ENCODE measurements at places on chromosomes 6 and 20. TPM values are rescaled to one million over a fixed set of nuclear protein-coding genes. Genes with fewer than 3 reads are reported as not detected.

Gene EGFL8
- 1.2 TPM for total RNA-seq

Gene TDRD6
- total RNA-seq: not detected

Gene PACRG
- 0.32 TPM for total RNA-seq

Gene LAMP5
- total RNA-seq: not detected

Gene WFDC5
- total RNA-seq: not detected

Gene EPB41L1
- 60.7 TPM for total RNA-seq

Gene DDO
- 0.09 TPM for total RNA-seq

Gene DEFB116
- total RNA-seq: not detected

Gene ELOVL2
- total RNA-seq: 6.1 TPM

Gene ULBP1
- 0.76 TPM for total RNA-seq

Gene GLO1
- total RNA-seq: 94.2 TPM

Gene RIPOR3
- not detected for total RNA-seq

Gene PKIB
- total RNA-seq: 0.74 TPM

Gene ZC3H12D
- 0.21 TPM for total RNA-seq

Gene RAMACL
- 0.09 TPM for total RNA-seq

Gene TGM3
- total RNA-seq: 0.12 TPM

Gene BPIFA1
- not detected for total RNA-seq

Gene PROKR2
- total RNA-seq: not detected

Gene ZBTB46
- 0.82 TPM for total RNA-seq

Gene VARS2
- 16.2 TPM for total RNA-seq

Gene ABHD12
- total RNA-seq: 136 TPM

Gene ZNF391
- 0.25 TPM for total RNA-seq

Gene MLN
- total RNA-seq: not detected

Gene SEL1L2
- total RNA-seq: not detected

Gene DEF6
- total RNA-seq: 0.05 TPM

Gene LAMA5
- total RNA-seq: 400 TPM

Gene FAM162B
- total RNA-seq: 0.11 TPM

Gene KIAA1755
- 0.18 TPM for total RNA-seq

Gene MAP3K4
- 13.1 TPM for total RNA-seq

Gene IL17A
- not detected for total RNA-seq

Gene TRMT11
- 11.2 TPM for total RNA-seq

Gene FAM209A
- 0.37 TPM for total RNA-seq

Gene CLVS2
- total RNA-seq: 0.15 TPM

Gene MYLK2
- total RNA-seq: 0.43 TPM

Measured in A549 treated with dexamethasone at 1 μM for 4 hours (cell line).